ENCODE measurements at places on chromosomes 5 and 9. TPM values are rescaled to one million over a fixed set of nuclear protein-coding genes. Genes with fewer than 3 reads are reported as not detected.

Gene CCL21
- total RNA-seq, result not detected

Gene TXNDC8
- total RNA-seq, result not detected

GRCh38 chr5:149210225-149210624 lies 61.4 kb upstream of the AFAP1L1 start:
- H3K4me1 ChIP-seq, result peaks cover 82% of the 10 kb centered on the region
- no peak overlapping the region for H3K4me3 ChIP-seq
- H3K27ac ChIP-seq, result peak overlapping the region; percentile 94
- peak; percentile 96 for DNase-seq
- H3K27me3 ChIP-seq, result no peaks in the 10 kb centered on the region
- H3K36me3 ChIP-seq, result peaks cover 18% of the 10 kb centered on the region

Gene NME5
- total RNA-seq, result not detected

Gene TMC1
- 0.06 TPM for total RNA-seq

All from SJSA1 (cell line).